ENCODE measurements at places on chromosomes 12 and 14. TPM values are rescaled to one million over a fixed set of nuclear protein-coding genes. Genes with fewer than 3 reads are reported as not detected.

The KTN1 gene
- total RNA-seq, result 93.1 TPM

The NINJ2 gene
- total RNA-seq, result 0.61 TPM

The GUCY2C gene
- total RNA-seq, result not detected

The CELA1 gene
- total RNA-seq, result not detected

The RD3L gene
- total RNA-seq, result not detected

The PLBD1 gene
- 4.6 TPM for total RNA-seq

The NXPH4 gene
- total RNA-seq, result 3.8 TPM

The EML5 gene
- 0.32 TPM for total RNA-seq

The BTBD7 gene
- total RNA-seq, result 10.6 TPM

The ADAM21 gene
- total RNA-seq, result not detected

The FLVCR2 gene
- 16.0 TPM for total RNA-seq

The CD69 gene
- total RNA-seq, result not detected

Data from A549 treated with AZD2906 at 1 μM for 4 hours (cell line).